ENCODE measurements at places on chromosomes 6 and 20.

DNA sequence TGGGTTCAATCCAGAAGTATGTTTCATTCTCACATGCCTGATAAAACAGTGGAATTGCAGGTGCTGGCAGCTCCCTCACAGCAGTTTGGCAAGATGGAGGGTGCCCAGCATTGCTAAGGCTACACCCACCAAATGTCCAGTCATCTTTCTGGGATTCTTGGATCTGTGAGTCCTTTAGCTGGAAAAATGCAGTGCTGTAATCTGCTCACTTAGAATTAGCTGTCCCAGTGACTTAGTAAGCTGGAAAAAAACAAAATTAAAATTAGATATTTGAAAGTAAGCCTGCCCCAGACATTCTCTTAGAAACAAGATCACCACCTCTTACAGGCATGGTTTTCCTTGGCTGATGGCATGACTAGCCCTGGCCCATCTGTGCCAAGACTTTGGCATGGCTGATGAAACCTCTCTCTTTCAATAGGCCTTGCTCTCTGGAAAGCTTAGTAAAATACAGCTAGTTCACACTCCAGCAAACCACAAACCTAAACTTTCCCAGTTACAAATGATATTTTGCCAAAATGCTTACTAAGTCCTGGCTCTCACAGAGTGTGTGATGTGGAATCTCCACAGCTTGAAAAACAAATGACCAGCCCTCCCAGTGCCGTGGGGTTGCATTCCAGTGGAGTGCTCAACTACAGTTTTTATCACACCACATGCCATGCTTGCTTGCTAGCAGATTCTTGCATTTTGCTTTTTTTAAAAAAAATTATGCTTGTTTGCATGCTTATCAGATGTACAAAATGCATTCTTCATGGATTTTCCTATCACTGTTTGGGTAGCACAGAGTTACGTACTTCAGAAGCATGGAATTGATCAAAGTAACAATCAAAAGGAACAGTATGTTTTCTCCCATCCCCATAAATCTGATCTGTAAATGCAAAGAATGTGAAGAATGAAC, 261.5 kb downstream of the EYA4 start:
- DNase-seq, result no peak

- DNase-seq, result no peak
These were observed 85.4 kb upstream of the NXT1 start for GRCh38 chr20:23265226-23265625.

- DNase-seq, result no peak
These were observed 569.8 kb downstream of the QKI start for GRCh38 chr6:163984124-163984936.

GRCh38 chr6:143734641-143735063, 56.9 kb downstream of the PHACTR2 start:
- DNase-seq, result no peak

GRCh38 chr6:75116946-75117345, 88.9 kb downstream of the COL12A1 start:
- DNase-seq, result no peak

DNA sequence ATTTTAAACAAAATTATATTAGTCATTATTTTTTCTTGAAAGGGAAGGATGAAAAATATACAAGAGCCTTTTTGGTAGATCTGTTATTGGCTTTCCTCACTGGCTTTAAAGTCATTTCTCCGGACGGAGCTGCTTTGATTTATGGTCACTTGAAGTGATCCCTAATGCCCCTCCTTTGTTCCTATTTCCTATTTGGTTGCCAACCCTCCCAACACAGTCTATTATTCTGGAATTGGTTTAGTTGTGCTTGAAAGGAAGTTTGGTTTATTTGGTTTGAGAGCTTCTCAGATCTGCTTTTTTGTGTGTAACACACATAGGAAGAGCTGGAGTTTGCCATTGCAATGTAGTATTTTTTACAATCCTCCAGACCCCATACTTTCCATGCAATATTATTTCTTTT, 347.9 kb downstream of the RFPL4B start:
- DNase-seq, result no peak

GRCh38 chr6:85169189-85169588, 280.7 kb upstream of the NT5E start:
- DNase-seq, result no peak

DNA sequence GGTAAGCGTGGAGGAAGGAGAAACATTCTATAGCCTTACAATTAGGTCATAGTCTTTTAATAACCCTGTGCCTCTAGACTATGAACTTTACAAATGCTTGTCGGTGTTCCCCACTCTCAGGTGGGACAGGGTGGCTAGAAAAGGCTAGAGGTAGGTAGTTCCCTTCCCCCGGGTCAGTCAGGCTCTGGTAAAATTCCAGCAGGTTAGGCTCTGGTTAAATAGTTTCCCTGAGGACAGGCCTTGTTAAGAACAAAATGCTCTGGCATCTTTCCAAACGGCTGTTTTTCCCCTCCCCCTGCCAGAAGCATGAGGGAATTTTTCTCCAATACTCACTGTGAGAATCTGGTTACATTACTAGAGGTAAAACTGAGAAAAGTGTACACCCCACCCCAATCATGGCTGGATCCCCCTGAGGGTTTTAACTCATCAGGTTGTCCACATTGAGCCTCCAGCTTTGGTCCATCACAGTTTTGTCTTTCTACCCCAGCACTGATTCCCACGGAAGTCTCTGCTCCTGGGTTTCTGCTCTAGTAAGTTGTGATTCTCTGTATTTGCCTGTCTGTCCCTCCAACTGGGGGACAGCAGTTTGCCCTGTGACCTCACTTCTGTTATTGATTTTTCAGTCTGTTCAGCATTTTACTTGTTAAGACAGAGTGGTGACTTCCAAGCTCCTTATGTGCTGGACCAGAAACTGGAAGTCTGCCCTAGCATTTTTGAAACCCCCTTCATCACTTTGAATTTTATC, 84.7 kb upstream of the ADGRF1 start:
- DNase-seq, result no peak

DNA sequence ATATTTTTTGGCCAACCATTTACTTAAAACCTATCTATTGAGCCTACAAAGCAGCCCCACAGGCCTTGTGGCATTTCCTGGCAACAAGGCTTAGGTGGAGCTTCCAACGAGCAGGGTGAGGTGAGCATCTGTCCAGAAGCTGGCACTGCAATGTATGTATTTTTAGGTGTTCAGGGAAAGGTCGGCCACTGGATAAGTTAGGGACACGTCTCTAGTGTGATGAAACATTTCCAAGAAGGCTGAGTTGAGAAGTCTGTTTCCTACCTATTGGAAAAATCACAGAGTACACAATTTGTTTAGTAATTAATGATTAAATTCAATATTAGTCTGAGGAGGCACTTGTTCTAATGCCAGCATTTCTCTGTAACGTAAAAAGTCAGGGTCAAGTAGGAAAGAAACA, 17.8 kb upstream of the RCAN2 start:
- no peak for DNase-seq
